ENCODE measurements at places on chromosomes 16 and 17. TPM values are rescaled to one million over a fixed set of nuclear protein-coding genes. Genes with fewer than 3 reads are reported as not detected.

DNA sequence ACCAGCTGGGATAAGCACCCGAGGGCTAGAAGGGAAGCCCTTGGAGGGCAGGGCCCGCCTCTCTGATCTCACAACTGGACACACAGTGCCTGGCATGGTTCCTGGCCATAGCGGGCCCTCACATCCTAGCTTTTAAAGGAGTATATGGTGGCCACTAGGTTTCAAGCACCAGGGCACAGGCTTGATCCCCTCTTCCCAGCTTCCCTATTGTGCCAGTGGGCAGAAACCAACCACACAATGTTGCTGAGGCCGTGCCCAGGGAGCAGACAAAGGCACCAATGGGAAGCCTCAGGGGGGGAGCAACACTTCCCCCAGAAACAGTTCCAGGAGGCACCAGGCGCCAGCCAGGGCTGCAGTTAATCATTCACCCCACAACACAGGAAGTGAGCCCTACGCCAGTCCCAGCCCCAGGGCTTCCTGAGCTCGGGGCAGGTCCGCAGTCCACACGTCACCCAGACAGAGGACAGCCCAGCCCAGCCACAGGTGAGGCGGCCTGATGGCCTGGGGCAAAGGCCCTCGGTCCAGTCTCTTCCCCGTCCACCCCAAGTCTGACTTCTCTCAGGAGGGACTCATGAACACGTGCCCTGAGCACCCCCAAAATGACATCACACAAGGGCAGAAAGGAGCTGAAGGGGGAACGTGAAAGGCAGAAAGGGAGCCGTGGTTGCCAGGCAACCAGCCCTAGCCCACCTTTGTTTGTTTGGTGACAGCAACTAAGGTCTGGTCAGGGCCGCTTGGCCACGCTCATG is 12.8 kb downstream of the SMIM5 start:
- DNase-seq, result peak; percentile 89

DNA sequence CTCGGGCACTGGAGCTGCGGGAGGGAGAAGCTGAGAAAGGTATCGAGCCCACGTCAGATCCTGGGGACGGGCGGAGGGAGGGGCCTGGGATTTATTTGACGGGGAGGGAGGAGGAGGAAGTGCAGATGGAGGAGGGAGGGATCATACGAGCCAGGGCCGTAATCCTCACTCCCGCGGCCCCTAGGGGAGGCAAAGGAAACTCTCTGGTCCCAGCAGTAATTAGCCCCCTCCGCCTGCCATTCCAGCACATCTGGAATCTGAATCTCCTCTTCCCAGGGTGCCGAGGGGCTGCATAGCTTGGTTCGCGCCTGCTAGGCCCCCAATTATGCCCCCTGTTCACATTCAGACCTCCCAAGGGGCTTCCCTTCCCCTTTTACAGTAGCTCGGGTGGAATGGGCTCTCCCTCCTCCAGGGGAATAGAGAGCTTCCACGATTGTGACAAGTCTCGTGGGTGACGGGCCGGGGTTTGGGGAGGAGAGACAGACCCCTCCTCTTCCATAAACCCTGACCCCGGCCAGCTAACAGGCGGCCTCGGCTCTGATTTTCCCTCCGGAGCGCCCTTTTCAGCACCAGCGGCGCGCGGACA is at the start of gene SEZ6L2:
SEZ6L2 (minus strand) TSS at position 35 of the 586 bp plus-strand sequence. CDS start 531 bp downstream, outside the sequence.
- peak; percentile 87 for DNase-seq

DNA sequence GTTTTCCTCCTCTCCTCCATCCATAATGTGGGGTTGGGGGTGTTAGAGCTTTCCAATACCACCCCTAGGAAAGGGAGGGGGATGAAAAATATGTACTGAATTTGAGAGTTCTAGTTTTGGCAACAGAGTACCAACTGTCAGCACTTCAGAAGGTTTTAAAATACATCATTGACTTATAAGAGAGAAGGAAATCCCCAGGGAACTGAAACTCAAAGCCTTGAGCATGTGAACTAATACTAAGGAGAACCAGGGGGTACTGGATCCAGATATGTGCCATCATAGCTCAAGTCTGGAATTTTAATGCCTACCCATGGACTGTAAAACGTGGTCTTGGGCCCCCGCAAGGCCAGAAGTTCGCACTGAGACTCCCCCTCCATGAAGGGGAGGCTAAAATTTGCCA is 15.8 kb downstream of the CACNG5 start:
- no peak for DNase-seq

DNA sequence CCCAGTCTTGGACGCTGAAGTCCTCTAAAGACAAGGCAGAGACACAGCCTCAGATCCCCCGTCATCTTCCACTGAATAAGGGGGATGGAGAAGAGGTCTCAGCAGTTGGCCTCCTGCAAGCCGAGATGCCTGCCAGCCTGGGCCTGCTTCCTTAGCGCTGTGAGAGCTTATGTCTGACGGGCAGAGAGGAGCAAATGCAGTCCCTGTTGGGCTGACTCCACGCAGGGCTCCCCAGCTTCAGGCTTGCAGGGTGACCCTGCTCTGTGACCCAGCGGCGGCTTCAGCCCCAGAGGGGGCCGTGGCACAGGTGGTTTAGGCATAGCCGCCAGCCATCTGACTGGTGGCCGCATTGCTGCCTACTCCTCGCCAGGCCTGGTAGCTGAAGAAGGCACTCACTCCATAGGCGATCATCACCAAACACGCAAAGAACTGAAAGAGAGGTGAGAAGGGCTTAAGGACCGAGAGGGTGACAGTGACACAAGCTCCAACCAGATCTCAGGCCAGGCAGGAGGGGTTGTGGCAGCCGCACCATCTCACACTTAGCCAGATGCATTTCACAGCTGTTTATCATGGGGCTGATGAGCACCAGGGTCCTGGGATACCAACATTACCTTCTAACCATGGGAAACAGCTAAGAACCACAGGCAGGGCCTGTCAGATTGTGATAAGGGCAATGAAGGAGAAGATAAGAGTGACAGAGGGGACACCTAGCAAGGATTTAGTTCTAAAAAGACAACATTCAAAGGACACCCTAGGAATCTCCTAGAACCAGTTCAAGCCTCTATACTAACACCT is 11.7 kb downstream of the ARL2BP start:
- DNase-seq, result no peak

- DNase-seq, result no peak
Measured at GRCh38 chr17:67672592-67673335, 45.0 kb upstream of the NOL11 start.

GRCh38 chr17:17377071-17377967 is 74.1 kb downstream of the NT5M start:
- DNase-seq, result no peak

DNA sequence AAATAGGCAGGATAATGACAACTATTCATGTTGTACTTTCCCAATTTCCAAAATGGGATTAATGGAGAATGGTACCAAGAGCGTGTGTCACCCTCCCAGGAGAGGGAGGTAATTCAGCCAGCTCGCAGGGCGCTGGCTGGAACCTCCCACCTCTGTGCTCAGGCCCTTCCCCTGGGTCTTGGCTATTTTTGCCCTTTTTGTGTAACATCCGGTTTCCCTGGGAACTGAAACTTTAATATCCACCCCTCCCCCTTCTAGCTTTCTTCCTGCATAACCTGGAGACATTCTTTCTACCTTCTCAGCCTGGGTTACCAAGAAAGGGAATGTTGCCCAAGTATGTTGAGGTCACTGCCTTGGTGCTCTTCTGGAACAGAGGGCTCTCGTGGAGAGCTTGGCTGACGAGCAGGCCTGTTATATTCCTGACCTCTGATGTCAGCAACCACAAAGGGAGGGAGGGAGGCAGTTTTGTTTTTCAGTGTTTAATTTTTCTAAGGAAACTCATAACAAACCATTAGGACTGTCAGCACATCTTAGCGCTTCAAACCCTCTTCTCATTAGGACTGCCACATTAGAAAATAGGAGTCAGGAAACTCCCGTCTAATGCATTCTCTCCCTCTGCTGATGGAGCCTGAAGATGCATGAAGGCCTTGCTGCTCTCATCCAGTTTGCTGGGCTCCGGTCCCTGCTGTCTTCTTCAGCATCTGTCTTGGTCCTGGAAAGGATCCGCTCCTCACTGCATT is 25.6 kb downstream of the ITGB3 start:
- DNase-seq, result peak; percentile 52

- DNase-seq, result peak; percentile 87
Measured at GRCh38 chr17:81869221-81870130, 1.7 kb downstream of the ARHGDIA start.

GRCh38 chr17:31499771-31500554 is 108.5 kb downstream of the RAB11FIP4 start:
- DNase-seq, result peak; percentile 66

DNA sequence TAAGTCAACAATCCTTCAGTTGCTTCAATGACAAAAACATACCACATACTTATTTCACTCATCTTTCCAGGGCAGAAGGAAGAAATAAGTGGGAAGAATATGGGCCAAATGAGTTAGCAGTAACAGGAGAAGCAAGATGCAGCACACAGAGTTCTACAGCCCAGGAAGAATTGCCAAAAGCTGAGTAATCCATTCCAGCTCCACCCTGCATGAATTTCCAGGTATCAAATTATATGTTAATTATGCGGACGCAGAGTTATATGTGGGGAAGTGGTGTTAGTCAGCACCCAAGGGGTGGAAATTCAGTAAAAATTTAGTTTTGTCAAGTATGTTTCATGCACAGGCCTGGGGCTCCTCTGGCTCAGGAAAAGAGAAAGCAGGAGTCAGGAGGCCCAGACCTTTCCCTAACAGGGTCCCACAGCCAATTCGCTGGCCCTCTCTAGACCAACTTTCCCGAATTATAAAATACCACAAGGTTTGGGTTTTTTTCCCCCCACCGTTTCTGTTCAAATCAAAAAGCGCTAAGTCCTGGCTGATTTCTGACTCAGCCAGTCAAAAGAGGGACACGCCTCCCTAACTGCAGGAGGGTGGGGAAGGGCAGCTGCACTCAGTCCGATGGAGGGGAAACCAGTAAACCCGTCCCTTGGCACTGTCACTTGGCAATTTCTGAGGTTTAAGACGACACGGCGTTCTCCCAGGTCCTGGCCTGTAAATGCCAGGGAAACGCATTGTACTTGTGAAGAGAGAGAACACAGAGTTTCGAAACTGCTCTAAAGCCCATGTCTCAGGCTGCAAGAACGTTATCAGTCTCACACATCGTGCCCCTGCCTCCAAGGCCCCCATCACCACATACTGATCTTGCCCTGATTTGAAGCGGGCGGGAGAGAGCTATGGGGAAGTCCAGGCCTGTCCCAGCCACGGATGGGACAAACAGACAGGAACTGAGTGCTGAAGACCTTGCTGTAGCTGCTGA is 58.1 kb downstream of the ZFHX3 start:
- DNase-seq, result peak; percentile 27

HSF4 gene
- 26.7 TPM for polyA plus RNA-seq

NPIPB13 gene
- polyA plus RNA-seq, result 1.2 TPM

KRT20 gene
- polyA plus RNA-seq, result not detected

NRN1L gene
- 1.2 TPM for polyA plus RNA-seq

HS3ST3B1 gene
- polyA plus RNA-seq, result 4.8 TPM

C17orf78 gene
- not detected for polyA plus RNA-seq

HS3ST3A1 gene
- 1.2 TPM for polyA plus RNA-seq

TM4SF5 gene
- 31.3 TPM for polyA plus RNA-seq

SEBOX gene
- not detected for polyA plus RNA-seq

SLFN14 gene
- polyA plus RNA-seq, result not detected

Measured in kidney (tissue), 22 donors.